Stimulated activated CD8-positive, alpha-beta memory T cell treated with anti-CD3 and anti-CD28 coated beads, Interleukin-7, amount 100 ng/mL, for 48 hours (primary cell): ENCODE measurements at places on chromosomes 12 and 14.

DNA sequence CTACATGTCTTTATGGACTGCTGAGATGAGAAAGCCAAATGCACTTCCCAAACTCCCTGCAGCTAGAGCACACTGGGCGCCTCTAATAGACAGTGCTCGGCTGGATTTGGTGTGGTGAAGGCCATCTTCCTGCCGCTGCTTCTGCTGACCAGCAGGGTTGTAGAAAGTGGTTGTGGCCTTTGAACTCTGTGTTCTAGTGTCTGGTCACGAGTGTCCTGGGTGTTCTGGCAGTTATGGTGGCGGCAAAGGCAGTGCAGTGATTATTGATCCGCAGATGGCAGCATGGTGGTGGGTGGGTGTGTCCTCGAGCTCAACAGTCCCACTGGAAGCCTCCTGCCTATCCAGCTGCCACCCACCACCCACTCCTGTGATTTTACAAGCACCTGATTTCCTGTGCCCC, 43.4 kb downstream of the SMIM41 start:
- no peak for DNase-seq

DNA sequence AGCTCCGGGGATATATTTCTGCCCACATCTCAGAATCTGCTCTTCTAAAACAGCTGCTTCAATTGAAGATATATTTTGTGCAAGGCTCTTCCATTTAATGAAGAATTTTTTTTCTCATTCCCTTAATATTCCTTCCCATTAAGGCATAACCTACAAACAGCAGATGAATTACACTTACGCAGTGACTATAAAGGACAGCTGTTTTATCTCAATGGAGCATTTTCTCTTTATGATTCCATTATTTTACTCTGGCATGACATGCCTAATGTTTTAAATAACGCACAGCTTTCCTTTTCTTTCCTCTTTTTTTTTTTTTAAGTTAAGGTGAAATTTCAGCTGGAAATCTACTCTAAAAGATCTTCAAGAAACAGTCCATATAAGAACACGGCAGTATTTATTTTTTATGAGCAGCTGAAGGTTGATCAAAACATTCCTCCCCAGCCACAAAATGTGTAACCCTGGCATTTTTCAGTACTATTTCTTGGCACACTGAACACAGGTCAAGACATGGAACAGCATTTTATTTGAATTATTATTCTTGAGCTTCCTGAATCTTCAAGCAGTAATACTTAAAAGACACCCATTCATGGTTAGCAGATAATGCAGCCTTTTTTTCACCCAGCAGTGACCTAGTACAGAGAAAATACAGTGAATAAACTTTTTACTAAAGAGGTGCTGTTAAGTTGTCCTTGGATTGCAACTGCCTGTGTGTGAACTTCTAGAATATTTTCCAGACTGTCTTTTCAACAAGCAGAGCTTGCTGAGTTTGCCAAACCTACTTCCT, 118.1 kb upstream of the FOXN3 start:
- DNase-seq = no peak

GRCh38 chr14:24060984-24061913, 9.4 kb downstream of the CARMIL3 start:
- DNase-seq = no peak

GRCh38 chr12:102197789-102198188, at the start of gene PMCH:
PMCH (minus strand) TSS chr12:102197833; CDS start chr12:102197770, 63 bp downstream.
- no peak for DNase-seq

DNA sequence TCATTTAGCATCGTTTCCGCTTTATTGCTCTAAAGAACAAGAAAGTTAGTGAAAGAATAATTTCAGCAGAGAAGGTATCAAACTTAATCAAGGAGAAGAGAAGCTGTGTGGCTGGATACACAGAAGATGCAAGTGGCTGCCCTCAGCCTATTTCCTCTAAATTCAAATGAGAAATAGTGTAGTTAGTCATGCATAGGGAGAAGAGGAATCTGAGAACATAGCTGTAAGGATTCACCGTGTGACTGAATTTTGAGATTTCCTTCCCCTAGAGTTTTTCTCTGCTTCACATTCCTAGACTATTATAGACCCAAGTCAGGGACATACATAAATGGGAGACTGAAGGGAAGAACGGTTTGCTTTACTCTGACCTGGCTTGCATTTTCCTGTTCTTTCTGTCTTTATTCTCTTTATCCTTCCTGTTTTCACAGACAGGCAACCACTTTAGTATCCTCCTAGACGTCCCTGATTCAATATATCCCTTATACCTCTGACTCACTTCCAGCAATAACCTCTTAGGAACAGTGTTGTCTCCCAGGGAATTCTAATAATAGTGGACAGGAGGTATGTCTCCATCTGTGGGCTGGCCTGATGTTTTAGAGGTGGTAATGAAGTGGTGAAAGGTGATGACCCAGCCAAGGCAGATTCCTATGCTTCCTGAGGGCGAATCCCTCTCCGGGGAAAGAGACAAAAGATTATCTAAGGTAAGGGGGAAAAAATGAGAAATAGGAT, 7.0 kb downstream of the RNASE10 start:
- no peak for DNase-seq

DNA sequence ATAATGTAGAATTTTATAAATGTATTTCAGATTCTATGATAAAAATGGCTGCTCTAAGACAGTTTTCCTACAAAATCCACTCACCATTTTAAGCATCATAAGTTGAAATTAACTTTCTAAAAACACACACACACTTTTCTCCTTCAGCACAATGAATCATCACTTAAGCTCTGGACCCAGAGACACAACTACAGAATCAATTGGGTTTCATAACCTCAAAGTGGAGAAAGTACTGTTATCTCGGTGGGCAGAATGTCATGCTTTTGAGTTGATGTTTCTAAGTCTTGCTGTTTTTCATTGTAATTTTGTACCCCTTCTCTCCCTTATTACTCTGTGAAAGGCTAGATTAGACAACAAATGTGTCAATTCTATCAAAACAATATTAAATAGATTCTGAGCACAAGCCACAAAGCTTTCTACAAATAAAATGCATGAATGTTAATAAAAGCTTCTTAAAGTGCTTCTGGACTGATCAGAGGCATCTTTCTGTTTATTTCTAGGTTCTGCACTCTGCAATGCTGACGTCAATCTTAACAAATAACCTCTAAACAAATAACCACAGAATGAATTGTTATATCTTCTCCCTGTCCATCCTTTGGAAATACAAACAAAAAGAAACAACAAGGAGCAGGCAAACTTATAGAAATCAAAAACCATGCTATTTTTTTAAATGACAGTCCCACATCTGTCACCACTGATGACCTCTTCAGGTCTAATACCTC, 8.2 kb downstream of the IPO8 start:
- no peak for DNase-seq

DNA sequence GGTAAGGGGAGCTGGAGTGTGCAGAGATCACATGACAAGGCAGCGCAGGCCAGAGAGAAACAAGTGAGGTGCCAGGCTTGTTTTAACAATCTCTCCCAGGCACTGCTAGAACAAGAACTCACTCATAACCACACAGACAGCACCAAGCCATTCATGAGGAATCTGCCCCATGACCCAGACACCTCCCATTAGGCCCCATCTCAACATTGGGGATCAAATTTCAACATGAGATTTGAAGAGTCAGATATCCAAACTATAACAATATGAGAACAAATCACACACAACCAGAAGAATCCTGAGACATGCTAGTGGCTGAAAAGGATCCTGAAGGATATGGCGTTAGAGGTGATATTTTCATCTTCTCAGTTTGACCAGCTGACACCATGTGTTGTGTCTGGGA, 21.9 kb downstream of the OR6J1 start:
- no peak for DNase-seq
